ENCODE measurements at places on chromosomes 11 and 22.
A peak's percentile ranks its signal among the peaks of the same experiment; 100 is the strongest.

- DNase-seq, result no peak
These were observed 62.5 kb downstream of the USP35 start for GRCh38 chr11:78251083-78251775.

- DNase-seq, result no peak
These were observed 42.5 kb downstream of the SBF1 start for GRCh38 chr22:50432131-50432876.

- no peak for DNase-seq
These were observed 118.3 kb downstream of the WT1 start for GRCh38 chr11:32316858-32317642.

DNA sequence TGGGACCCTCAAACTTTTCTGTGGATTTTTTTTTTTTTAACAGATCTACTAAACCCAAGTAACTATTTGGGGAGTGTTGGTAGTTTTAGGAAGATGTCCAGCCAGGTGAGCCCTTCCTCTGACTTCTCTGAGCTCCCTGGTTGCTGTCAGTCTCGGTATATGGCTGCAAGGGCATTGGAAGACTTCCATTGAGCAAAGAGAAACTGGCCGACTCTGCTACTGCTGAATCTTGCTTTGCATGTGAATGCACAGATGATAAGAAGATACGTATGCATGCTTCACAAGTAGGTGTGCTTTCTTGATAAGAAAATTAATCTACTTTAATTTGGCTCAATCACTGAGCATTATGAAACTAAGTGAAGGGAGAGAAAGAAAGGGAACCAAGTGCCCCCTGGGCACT, 51.1 kb downstream of the BARX2 start:
- no peak for DNase-seq

GRCh38 chr11:127000981-127001380, 411 bp upstream of the KIRREL3 start:
- DNase-seq, result no peak

DNA sequence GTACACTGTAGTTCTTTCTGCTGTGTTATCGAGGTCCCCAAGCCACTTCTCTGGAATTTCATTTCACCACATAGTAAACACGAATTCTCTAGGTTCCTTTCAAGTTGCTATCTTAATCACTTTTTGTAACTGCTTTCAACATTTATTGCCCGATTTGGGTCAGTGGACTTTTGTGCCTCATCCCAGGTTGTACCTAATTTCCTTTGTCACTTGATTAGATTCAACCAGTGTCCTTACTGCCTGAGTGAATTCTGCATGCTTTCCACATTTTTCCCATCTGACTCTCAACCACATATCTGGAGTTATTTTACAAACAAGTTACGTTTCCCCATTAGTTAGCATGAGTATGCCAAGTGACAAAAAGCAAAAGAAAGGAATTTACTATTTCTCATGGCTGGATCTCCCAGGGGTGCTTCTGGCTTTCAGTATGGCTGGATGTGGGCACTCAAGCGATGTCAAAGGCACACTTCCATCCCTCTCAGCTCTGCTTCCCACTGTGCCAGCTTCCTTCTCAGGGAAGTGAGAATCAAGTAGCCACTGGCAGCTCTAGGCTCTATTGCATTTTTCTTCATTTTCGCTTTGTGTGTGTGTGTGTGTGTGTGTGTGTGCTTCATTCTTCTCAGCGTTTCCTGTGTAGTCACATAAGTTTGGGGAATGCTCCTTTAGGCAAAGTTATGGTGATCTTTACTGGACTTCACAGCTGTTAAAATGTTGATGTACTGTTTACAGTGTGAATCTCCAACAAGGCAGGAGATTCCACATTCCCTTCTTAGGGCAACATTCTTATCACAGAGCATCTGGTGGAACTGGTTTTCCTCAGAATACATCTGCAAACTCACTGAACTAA, 128.9 kb downstream of the DBX1 start:
- no peak for DNase-seq

DNA sequence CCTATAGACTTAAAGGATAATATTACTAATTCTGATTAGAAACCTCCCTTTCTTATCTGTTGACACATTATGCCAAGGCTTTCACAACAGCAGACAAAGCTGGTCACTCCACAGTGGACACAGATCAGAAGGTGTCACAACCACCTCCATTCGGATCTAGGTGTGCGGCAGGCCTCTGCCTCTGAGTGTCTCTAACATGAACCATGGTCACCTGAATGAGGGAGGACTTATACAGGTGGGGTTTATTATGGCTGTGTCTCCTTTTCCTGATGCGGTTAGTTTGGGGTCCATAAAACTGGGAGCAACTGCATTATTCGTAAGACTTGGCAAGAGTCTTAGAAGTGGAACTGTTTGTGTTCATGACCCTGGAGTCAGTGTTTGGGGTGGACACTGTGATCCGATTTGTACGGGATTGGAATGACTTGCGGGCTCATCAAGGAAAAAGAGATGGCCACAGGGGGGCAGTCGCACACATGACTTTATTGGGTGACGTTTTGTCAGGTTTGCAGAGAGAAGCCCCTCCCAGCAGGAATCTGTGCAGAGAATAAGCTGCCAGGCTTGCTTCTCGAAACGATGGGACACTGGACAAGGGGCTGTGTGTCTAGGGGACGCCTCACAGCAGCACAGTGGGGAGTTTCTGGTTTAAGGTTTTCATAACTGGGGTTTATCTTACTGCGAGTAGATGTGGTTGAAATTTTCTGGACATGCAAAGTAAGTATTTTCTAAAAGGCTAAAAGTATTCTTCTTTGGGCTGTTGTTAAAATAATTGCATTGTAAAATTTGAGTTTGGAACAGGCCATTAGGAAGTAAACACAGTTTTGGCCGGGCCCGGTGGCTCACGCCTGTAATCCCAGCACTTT, 90.6 kb downstream of the GAB4 start:
- DNase-seq, result peak; percentile 25

GRCh38 chr11:532986-533585, 2.3 kb downstream of the HRAS start:
- DNase-seq, result no peak

DNA sequence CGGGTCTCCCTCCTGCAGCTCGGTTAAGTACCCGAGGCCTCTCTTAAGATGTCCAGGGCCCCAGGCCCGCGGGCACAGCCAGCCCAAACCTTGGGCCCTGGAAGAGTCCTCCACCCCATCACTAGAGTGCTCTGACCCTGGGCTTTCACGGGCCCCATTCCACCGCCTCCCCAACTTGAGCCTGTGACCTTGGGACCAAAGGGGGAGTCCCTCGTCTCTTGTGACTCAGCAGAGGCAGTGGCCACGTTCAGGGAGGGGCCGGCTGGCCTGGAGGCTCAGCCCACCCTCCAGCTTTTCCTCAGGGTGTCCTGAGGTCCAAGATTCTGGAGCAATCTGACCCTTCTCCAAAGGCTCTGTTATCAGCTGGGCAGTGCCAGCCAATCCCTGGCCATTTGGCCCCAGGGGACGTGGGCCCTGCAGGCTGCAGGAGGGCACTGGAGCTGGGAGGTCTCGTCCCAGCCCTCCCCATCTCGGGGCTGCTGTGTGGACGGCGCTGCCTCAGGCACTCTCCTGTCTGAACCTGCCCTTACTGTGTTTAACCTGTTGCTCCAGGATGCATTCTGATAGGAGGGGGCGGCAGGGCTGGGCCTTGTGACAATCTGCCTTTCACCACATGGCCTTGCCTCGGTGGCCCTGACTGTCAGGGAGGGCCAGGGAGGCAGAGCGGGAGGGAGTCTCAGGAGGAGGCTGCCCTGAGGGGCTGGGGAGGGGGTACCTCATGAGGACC, 25.0 kb downstream of the FADS3 start:
- no peak for DNase-seq

- DNase-seq, result no peak
These were observed 530 bp downstream of the BBS1 start for GRCh38 chr11:66510990-66511339.

DNA sequence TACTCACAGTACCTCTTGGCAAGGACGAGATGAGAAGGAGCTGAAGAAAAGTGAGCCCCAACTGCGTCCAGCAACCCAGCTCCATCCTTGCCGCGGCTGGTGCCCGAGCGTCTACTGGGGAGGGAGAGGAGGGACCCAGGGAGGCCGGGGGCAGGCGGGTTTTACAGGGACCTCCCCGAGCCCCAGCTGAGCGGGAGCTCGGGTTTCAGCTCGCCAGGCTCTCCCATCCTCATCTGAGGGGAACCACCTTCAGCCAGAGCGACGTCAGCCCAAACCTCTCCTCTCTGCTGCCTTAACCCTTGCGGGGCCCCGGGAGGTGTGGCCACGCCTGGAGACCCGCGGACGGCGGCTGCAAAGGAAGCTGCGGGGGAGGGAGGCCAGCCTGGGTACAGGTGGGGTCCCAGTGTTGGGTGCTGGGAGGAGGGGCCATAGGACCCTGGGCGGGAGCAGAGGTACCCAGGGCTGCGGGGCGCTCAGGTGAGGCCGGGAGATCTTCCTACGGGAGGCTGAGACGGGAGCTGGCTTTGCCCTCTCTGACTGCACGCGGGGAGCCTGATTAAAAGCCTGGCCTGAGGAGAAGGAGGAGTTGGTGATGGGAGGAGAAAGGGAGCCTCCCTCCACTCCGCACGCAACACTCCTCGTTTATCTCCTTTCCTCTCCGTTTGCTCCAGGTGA, at the start of gene PAMR1:
TSS of gene PAMR1 (minus strand) at position 116 of the 675 bp plus-strand sequence. CDS start at position 85, 31 bp downstream.
- no peak for DNase-seq

DNA sequence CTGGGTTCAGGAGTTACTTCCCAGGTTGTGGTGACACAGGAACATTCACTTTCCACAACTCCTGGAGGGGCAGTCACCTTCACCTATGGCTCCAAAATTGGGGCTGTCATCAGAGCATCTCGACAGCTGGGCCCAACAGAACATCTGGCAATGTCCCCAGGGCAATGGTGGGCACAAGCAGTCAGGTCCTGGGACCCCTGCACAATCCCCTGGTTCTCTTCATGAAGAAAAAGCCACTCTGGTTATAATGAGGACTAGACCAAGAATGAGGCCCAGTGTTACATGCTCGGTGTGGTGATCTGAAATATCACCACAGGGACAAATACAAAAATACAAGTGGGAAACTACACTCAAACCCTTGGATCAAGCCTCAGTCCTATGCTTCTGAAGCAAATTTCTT, 89.0 kb upstream of the VPREB1 start:
- no peak for DNase-seq

- DNase-seq, result no peak
These were observed 303.6 kb downstream of the OPCML start for GRCh38 chr11:133228471-133229329.

DNA sequence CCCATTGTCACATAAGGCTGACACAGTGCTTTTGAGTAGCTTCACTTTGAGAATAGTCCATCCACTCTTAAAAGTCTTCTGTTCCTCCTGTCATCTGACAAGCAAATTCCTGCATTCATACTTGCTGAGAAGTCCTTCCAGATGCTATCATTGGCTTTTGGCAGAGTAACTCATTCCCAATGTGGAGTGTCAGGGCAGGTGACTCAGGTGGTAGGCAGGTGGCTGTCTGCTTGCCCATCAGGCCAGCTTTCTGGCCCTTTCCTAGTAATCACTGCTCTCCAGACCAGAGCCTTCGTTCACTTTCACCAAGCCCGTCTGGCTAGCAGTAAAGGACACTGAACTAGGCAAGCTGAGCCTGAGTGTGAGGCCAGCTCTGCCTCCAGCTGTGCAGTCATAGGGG, 162.5 kb upstream of the CCDC90B start:
- no peak for DNase-seq

- DNase-seq, result no peak
These were observed 1.2 kb upstream of the TBC1D10A start for GRCh38 chr22:30327864-30328345.

DNA sequence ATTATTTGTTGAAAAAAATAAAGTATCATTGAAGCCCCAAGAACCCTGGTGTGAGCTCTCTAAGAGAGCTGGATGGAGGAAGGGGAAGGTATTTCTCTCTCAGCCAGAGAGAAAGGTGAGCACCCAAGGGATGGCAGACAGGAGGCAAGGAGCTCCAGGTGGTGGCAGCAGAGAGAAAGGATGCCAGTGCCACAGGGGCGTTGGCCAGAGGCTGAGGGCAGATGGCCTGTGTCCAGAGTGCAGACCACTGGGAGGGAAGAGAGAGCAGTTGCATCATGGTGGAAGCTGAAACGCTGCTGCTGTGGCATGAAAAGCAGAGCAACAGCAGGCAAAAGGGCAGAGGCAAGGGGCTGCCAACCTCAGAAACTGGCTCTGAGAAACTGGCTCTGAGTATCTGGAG, 8.5 kb downstream of the SPON1 start:
- no peak for DNase-seq

DNA sequence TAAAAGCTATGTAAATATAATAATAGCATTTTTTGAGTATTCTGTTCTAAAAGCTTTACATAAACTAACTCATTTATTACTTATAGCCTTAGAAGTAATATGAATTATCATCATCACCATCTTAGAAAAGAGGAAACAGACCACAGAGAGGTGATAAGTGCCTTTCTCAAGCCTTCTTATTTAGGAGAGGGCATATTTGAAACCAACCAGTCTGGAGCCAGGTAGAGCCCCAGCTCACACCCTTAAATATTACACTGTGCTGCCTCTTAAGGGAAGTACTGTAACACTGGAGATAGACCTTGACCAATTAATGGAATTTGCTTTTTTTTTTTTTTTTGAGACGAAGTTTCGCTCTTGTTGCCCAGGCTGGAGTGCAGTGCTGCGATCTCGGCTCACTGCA, 2.3 kb downstream of the BCO2 start:
- no peak for DNase-seq

- DNase-seq, result no peak
These were observed 8.0 kb downstream of the TMEM86A start for GRCh38 chr11:18706330-18707243.

DNA sequence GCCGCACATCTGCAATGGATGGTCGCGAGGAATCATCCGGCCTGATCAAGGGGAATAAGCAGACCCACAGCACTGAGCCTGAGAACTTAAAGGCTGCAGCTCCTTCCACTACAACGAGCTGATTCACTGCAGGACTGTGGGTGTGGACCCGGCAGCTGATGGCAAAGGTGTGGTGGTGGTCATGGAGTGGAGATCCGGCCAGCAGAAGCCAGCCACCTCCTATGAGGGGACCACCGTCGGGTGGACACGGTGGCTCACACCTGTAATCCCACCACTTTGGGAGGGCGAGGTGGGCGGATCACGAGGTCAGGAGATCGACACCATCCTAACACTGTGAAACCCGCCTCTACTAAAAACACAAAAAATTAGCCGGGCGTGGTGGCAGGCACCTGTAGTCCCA, 66.4 kb downstream of the DGCR2 start:
- DNase-seq, result no peak

GRCh38 chr22:47748271-47748670, 985.8 kb downstream of the TBC1D22A start:
- DNase-seq, result no peak

DNA sequence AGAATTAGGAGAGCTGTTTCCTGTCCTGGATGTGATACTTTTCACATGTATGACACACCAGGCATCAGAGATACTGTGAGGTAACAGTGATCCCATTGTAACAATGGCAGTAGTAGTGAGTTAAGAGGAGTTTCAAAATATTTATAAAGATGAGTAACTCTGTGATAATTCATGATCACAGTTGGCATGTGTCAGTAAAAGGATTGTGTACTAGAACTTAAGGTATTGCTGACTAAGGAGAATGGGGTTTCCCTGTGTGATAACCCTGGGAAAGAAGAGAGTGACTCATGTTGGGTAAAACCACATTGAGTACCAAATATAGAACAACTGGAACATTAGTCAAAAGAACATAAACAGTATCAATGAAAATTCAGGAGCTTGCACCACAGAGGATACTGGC, 22.9 kb upstream of the SLC5A1 start:
- DNase-seq, result no peak

- DNase-seq, result no peak
These were observed 35.3 kb downstream of the NEU3 start for GRCh38 chr11:75024068-75024449.

All from stimulated activated CD8-positive, alpha-beta memory T cell treated with anti-CD3 and anti-CD28 coated beads, Interleukin-4, amount 100 ng/mL, for 4 hours (primary cell).